Activated naive CD4-positive, alpha-beta T cell treated with anti-CD3 and anti-CD28 coated beads for 36 hours (primary cell): ENCODE measurements at places on chromosomes 13 and 19. TPM values are rescaled to one million over a fixed set of nuclear protein-coding genes. Genes with fewer than 3 reads are reported as not detected.

GRCh38 chr13:48901781-48902180 is 73.9 kb upstream of the FNDC3A start:
- peaks cover 4% of the 10 kb centered on the region for H3K4me1 ChIP-seq
- no peak overlapping the region for H3K27ac ChIP-seq
- no peaks in the 10 kb centered on the region for H3K36me3 ChIP-seq

GRCh38 chr13:25088562-25089221 is 7.2 kb upstream of the PABPC3 start:
- no peaks in the 10 kb centered on the region for H3K4me1 ChIP-seq
- no peaks in the 10 kb centered on the region for H3K36me3 ChIP-seq

DNA sequence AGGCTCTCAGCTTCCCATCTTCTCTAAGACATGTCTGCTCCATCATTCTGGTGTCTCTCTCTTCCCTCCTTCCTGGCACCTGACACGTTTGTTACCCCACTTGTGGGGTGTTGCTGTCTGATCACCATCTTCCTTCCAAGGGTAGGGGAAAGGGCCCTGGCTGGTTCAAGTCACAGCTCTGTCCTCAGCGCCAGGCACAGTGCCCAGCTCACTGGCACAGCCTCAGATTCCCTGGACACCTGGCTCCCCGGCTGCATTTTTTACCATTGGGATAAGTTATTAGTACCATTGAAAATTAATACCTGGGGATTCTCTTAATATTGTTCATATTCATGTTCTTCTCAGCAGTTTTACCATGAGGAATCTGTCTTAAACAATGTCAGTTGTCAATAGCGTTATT is 50.8 kb upstream of the LDLR start:
- H3K27me3 ChIP-seq, result no peaks in the 10 kb centered on the region
- H3K4me3 ChIP-seq, result no peak overlapping the region
- no peak overlapping the region for H3K27ac ChIP-seq
- peaks cover 8% of the 10 kb centered on the region for H3K4me1 ChIP-seq
- H3K36me3 ChIP-seq, result peaks cover 38% of the 10 kb centered on the region
- DNase-seq, result no peak

- H3K4me3 ChIP-seq, result peak overlapping the region; percentile 97
- no peak for DNase-seq
- H3K4me1 ChIP-seq, result peaks cover 56% of the 10 kb centered on the region
- H3K27ac ChIP-seq, result peak overlapping the region; percentile 98
- H3K27me3 ChIP-seq, result no peaks in the 10 kb centered on the region
These were observed 969 bp upstream of the POMP start for GRCh38 chr13:28657784-28658538.

GRCh38 chr13:87919956-87920355 is 248.8 kb downstream of the SLITRK5 start:
- no peaks in the 10 kb centered on the region for H3K36me3 ChIP-seq
- H3K4me1 ChIP-seq, result no peaks in the 10 kb centered on the region
- no peaks in the 10 kb centered on the region for H3K27me3 ChIP-seq

DNA sequence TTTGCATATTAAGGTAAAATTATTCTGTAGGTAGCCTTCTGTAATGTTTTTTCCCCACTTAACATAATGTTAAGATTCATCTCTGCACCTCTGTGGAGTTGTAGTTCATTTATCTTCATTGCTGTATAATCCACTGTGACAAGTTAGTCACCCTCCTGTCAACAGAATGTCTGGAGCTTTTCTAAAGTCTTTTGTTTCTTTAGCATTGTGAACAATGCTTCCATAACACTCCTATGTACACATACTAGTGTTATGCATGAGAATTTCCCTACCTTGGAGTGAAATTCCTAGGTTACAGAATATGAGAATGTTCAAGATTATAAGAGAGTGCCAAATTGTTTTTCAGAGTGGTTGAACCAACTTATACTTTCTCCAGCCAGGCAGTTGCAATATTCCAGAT is 113.5 kb downstream of the COG6 start:
- no peak overlapping the region for H3K27ac ChIP-seq
- H3K4me1 ChIP-seq, result no peaks in the 10 kb centered on the region
- no peak overlapping the region for H3K4me3 ChIP-seq

- H3K27me3 ChIP-seq, result peaks cover 5% of the 10 kb centered on the region
- no peaks in the 10 kb centered on the region for H3K36me3 ChIP-seq
- H3K4me3 ChIP-seq, result no peak overlapping the region
- H3K4me1 ChIP-seq, result no peaks in the 10 kb centered on the region
These were observed 228.6 kb downstream of the LMO7 start for GRCh38 chr13:75864718-75865117.

- peak; percentile 67 for DNase-seq
- peak overlapping the region; percentile 52 for H3K4me3 ChIP-seq
- no peaks in the 10 kb centered on the region for H3K27me3 ChIP-seq
- no peak overlapping the region for H3K27ac ChIP-seq
- peaks cover 8% of the 10 kb centered on the region for H3K36me3 ChIP-seq
These were observed 10.4 kb downstream of the LMNB2 start for GRCh38 chr19:2446381-2446780.

DNA sequence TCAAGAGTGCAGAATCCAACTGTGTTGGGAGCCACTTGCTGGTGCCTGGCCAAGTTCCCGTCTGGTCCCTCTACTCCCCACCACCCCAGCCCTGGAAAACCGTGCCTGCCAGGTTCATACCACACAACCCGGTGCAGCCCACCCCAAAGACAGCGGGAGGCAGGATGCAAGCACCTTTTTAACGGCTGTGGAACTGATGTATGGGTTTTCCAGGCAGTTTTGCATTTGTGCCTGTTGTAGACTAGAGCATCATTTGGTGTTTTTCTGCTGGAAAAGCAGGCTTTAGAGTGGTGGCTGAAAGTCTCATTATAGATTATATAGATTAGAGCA is 13.5 kb downstream of the TFDP1 start:
- peaks cover 59% of the 10 kb centered on the region for H3K36me3 ChIP-seq
- no peak overlapping the region for H3K4me3 ChIP-seq
- H3K27me3 ChIP-seq, result no peaks in the 10 kb centered on the region
- no peak overlapping the region for H3K27ac ChIP-seq
- H3K4me1 ChIP-seq, result peaks cover 11% of the 10 kb centered on the region

- no peak overlapping the region for H3K27ac ChIP-seq
- peaks cover 12% of the 10 kb centered on the region for H3K4me1 ChIP-seq
- no peaks in the 10 kb centered on the region for H3K36me3 ChIP-seq
- H3K4me3 ChIP-seq, result no peak overlapping the region
- H3K27me3 ChIP-seq, result no peaks in the 10 kb centered on the region
These were observed 313.5 kb downstream of the FOXO1 start for GRCh38 chr13:40352802-40353562.

DNA sequence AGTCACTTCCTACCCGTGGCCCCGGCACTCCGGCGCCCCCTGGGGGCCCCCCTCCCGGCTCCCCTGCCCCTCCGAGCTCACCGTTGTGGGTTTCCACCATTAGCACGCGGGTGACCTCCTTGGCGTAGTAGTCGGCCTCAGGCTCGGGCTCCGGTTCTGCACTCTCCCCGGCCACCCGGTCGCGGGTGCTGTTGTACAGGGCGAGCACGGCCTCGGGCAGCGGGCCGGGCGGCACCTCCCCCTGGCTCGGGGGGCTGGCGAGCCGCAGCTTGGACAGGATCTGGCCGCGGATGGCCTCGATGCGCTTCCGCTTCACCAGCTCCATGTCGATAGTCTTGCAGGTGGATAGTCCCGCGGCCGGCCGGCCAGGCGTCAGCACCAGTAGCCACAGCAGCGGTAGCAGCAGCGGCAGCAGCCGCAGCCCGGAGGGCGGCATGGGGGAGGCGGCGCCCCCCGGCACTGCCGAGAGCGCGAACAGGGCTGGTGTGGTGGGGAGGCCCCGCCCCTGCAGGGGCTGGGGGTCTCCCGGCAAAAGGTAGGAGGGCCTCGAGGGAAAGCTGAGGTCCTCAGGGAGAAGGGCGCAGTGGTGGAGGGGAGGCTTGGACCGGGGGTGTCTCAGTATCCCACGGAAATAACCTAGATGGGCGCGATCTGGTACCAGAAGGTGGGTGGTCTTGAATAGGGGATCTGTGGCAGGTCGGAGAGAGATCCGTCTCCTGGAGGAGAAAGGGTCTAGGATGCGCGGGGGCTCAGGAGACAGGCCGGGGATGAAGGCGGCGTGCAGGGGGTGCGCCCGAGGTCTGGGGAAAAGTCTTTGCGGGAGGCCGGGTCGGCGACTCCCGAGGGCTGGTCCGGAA is 885 bp downstream of the TGFB1 start:
- H3K27ac ChIP-seq, result peak overlapping the region; percentile 97
- peak; percentile 81 for DNase-seq
- H3K4me1 ChIP-seq, result peaks cover 56% of the 10 kb centered on the region
- H3K36me3 ChIP-seq, result peaks cover 32% of the 10 kb centered on the region
- H3K27me3 ChIP-seq, result no peaks in the 10 kb centered on the region
- peak overlapping the region; percentile 91 for H3K4me3 ChIP-seq

The ARHGAP45 gene
- total RNA-seq, result 136 TPM

The GGN gene
- total RNA-seq, result 0.26 TPM

The SIGLEC14 gene
- not detected for total RNA-seq

The AMER2 gene
- total RNA-seq, result not detected
